Stimulated activated CD4-positive, alpha-beta T cell treated with anti-CD3 and anti-CD28 coated beads, Interleukin-12 subunit alpha, Interleukin-12 subunit beta, amount 100 ng/mL, for 48 hours (primary cell): ENCODE measurements at places on chromosomes 4 and X.

DNA sequence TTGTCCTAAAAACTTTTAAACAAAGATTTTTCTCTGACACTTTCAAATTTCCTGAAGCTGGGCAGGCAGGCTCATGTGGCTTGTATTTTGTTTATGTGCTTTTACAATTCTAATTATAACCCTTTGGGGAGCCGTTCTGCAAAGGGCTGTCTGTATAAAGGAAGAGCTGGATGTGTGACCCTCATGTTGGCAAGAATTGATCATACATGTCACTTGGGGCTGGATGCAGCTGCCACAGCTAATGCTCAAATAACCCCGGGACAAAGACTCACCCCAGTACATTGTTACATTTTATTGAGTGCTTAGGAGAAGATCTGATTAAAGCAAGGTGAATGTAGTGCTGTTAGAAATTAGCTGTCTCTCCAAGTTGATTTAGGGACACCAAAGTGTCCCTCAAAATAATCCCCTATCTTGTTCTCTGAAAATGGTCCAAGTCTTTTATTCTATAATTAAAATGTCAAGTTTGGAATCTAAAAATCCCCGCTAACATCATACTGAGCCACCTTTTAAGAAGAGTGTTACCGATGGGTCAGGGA lies 13.0 kb upstream of the DAPP1 start:
- no peak for DNase-seq

- DNase-seq: no peak
Observed at GRCh38 chr4:77505275-77505957, 100.2 kb upstream of the CXCL13 start.

DNA sequence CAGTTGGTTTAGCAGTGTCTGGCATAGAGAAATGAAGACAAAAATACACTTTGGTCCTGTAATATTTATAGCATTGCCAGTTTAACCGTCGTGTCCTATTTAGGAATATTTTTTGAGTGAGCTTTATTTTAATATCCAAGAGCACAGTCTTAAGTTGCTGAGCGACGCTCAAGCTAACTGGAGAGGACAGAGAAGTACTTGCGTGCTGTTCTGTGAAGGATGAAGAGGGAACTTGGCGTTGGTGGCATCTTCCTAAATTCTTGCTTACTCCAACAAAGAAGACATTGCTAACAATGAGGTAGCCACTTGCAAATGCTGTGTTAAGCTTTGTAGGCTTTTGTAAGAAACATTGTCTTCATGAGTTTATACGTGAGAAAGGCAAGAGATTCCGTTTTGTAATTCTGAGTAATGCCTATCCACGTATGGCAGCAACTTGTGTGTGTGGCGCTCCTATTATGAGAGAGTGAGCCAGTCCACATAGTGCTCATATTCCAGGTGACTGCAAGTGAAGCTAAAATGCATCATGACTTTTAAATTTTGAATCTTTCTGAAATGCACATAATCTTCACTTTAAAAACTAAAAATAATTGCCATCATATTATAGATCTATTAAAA lies 50.6 kb downstream of the SYNPO2 start:
- DNase-seq: no peak

DNA sequence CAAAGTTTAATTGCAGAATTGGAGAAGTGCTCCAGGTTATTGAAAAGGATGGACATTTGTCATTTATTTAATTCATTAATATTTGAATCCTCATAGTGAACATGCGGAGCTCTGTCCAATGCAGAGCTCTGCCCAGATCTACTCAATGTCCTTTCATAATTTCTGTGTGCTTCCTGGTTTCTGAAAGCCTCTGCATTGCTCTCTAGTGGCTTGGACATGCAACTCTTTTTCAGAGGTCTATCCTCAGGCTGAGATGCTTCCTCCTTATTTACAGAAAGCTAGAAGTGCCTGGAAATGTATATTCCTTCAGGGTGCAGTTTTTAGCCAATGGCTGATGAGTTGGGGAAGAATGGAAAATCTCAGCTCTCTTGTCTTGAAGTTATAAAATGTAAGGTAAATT lies 786.1 kb upstream of the AADAT start:
- no peak for DNase-seq

GRCh38 chr4:176927664-176928063 lies 134.9 kb upstream of the VEGFC start:
- DNase-seq: no peak

DNA sequence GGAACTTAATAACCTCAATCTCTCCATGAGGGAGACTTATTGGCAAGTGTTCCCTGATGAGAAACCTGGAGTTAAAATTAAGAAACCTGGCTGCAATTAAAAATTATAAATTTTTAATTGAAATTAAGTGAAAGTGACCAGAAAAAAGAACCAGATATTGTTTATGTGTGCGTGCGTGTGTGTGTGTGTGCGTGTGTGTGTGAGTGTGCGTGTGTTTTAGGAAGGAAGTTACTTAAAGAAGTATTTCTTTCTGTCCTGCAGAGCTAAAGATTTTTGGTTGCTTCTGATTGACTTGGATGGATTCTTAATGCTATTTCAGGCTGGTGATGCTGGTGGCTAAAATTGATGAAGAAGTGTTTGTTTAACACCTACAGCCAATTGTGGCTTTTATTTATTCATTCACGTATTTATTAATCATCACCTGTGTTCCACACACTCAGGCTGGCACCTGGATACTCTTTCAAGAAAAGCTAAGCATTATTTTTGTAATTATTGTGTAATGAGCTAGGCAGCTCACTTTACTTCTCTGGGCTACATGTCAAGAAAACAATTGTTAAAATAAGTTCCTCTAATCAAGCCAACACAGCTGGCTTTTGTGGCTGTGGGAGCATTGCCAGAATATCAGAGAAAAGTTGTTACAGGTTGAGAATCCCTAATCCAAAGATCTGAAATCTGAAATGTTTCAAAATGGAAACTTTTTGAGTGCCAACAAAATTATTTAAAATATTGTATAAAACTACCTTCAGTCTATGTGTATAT lies 68.5 kb downstream of the CEP44 start:
- DNase-seq: no peak

DNA sequence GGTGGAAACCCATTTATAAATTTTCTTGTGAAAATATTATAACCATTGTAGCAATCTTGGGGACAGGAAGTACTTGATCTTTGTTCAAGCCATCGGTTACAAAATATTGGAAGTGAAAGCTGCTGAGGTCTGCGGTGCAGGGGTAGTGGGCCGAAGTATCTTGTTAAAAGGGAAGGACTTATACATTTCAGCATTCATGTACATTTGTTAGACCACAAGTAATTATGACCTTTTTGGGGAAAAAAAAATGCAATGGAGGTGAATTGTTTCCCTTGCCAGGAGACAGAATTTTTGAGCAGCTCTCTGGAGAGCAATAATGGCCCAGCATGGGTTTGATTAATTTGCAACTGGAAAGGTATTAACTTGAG lies 121.3 kb downstream of the EGF start:
- no peak for DNase-seq

GRCh38 chr4:98473046-98473445 lies 185.4 kb downstream of the TSPAN5 start:
- DNase-seq: no peak

DNA sequence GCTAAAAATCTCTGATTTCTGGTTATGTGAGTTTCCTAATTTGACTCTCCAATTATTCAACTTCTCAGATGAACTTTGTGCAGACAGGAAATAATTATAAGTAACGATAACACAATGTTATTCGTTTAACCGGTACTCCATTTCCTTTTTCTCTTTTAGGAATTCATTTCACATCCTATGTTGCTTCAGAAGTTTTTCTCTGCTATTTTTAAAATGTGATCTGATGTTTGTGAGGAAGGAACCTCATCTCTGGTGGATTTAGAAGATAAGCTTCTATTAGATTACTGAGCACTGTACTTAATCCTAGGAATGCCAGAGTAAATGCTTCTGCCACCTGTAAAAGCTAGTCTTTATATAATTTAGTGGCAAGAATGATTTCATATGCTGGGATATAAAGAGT lies 116.0 kb upstream of the ETNPPL start:
- DNase-seq: no peak

DNA sequence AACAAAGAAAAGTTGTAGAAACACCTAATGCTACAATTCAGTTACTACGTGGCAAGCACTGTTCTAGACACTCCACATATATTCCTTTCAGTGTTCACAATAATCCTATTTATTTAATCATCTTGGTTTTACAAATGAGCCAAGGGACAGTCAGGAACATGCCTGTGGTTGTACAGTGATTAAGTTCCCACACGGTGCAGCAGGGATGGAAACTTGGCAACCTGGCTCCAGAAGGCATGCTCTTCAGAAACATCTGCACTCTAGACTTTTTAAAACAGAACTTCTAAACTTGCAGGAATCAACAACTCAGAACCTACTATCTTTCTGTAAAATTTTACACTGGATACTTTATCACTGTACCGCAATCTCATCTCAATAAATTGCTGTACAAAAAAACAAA lies 32.1 kb downstream of the TAPT1 start:
- DNase-seq: no peak

DNA sequence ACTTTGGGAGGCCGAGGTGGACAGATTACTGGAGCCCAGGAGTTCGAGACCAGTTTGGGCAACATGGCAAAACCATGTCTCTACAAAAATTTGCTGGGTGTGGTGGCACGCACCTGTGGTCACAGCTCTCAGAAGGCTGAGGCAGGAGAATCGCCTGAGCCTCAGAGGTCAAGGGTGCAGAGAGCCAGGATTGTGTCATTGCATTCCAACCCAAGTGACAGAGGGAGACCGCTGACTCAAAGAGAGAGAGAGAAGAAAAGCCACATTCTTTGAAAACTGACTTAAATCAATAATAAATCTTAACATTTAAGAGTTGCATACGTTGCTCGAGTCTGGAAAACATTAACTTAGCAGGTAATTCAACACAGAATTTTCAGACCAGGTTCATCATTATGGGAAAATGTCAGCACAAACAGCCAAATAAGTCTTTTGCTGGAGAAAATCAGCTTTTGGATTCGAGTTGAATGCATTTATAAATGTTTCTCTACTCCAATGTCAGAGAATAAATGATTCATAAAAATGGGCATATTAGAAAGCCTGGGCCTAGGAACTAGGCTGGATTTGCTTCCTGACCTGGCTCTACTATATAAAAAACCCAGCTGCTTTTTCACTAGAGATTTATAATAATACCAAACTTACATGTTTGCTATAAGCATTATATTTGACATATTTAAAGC lies 68.3 kb upstream of the RBPJ start:
- DNase-seq: no peak
